Naive B cell (primary cell): ENCODE measurements at places on chromosomes 11 and 22.
A peak's percentile ranks its signal among the peaks of the same experiment; 100 is the strongest.

DNA sequence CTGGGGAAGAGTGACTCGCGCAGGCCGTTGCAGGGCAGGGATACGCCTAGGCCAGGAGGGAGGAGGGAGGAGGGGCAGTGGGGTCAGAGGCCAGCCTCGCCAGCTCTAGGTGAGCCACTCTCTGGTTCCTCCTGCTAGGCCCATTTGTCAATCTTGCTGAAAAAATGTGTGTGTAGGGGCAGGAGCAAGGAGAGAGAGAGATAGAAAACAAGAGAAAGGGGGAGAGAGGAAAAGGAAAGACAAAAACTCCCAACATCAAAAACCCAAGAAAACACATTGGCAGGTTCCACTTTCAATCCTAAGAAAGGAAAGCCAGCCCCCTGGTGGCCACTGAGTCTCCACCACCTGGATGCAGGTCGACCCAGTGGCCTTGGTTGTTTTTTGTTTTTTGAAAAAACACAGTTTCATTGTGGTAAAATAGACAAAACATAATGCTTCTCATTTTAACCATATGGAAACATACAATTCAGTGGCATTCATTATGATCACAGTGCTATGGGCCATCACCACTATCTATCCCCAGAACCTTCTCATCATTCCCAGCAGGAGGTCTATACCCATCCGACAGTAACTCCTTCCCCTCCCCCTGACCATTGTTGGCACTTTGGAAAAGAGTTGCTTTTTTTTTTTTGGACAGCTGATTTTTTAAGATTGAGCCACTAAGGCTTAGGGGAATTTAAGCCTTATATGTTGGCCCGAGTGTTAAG lies 10.9 kb downstream of the OMP start:
- DNase-seq, result no peak

- no peak for DNase-seq
Observed at GRCh38 chr11:15941206-15941770, 415.1 kb downstream of the SOX6 start.

DNA sequence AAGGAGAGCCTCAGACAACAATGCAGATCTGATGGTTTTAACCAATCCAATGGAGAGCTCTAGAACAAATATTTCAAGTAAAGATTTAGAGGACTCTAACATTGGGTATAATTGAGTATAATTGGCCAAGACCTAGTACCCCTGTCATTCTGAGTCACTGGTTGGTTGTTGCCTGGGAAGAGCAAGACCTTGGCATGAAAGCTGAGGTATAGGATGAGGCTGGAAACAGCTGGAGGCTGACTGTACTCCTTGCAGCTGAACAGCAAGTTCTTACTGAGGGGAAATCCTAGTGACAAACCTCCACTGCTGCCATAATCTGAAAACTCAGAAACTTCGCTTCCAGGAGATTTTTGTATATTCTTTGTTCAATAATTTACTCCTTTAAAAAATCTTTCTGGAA lies 54.3 kb upstream of the MUC15 start:
- no peak for DNase-seq

GRCh38 chr11:2531277-2531986 lies 86.6 kb downstream of the KCNQ1 start:
- peak; percentile 53 for DNase-seq

- DNase-seq, result peak; percentile 95
Observed at GRCh38 chr11:45147017-45147728, 734 bp downstream of the PRDM11 start.

DNA sequence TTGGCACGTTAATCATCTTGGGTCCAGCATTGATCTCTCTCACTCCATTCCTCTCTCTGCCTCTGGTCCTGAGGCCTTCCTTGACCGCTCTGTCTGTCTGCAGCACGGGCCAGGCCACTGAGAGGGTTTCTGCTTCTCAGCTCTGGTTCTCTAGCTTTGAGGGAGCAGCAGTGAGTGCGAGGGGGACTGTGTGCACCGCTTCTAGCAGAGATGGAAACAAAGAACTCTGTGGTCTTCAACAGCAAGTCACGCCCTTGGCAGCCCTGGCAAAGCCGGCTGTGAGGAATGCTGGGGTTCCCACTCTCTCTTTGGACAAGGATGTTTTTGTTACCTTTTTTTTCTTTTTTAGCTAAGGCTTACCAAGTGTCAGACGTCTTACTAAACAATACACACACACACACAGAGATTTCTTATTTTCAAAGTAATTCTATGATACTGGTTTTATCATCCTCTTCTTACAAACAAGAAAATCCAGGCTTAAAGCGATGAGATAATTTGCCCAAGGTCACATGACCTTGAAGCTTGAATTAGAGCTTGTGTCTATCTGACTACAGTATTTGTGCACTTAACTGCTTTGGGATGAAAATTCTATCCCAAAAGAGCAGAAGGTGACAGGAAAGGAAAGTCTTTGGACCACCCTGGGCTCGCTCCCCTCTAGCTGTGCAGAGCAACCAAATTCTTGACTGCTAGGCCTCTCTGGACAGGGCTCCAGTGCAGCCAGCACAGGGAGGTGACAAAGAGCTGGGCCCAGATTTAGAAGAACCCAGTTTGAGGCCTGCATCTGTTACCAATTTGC lies 293.2 kb downstream of the NTM start:
- DNase-seq, result no peak

GRCh38 chr11:47766509-47767227 lies 473 bp downstream of the FNBP4 start:
- peak; percentile 73 for DNase-seq

GRCh38 chr22:20803696-20804324 lies 29.9 kb downstream of the SERPIND1 start:
- no peak for DNase-seq
